ENCODE measurements at places on chromosomes 1 and 21.

GRCh38 chr1:27237112-27237511 is 2.7 kb downstream of the WDTC1 start:
- DNase-seq = no peak
- H3K27me3 ChIP-seq = no peaks in the 10 kb centered on the region
- peaks cover 27% of the 10 kb centered on the region for H3K4me1 ChIP-seq
- no peaks in the 10 kb centered on the region for H3K36me3 ChIP-seq
- no peak overlapping the region for H3K4me3 ChIP-seq

DNA sequence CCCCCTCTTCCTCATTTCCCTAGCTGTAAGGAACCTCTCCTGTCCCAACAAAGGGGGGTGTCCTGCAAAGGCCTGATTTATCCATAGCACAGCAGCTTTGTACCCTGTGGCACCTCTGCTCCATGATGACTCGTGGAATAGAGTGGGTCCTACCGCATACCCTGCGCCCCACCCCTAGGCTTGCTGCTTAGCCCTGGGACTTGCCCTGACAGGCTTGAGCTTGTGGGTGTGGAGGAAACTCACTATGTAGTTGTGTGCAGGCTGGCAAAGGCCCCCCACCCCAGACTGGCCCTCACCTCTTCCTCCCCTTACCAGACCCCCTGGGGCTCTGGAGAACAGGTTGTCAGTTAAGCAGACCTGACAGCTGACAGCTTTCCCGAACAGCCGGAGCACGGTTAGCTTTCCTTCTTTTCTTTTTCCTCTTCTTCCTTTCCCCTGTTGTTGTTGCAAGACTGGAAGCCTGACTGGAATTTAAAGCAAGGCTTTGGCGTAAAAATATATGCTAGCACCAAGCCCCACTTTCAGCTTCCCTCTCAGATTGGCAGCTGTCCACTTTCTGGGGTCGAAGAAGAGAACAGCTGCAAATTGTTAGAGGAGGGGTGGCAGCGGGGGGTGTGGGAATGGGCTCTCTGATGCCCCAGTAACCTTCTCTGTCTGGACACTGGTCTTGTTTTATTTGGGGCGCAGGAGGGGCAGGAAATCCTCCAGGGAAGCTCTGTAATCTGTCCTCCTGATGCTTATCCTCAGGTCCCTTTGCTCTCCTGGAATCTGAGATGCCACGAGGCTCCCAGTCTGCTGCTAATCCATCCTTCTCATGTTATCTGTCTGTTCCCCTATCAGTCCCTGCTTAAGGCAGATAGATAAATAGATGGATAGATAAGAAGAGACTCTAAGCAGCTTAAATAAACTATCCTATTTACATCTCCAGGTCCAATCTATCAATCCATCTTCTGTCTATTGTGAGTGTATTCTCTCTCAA is 134.6 kb downstream of the BRINP2 start:
- no peaks in the 10 kb centered on the region for H3K27me3 ChIP-seq
- DNase-seq = no peak
- no peaks in the 10 kb centered on the region for H3K4me1 ChIP-seq
- no peak overlapping the region for H3K27ac ChIP-seq
- H3K36me3 ChIP-seq = no peaks in the 10 kb centered on the region

DNA sequence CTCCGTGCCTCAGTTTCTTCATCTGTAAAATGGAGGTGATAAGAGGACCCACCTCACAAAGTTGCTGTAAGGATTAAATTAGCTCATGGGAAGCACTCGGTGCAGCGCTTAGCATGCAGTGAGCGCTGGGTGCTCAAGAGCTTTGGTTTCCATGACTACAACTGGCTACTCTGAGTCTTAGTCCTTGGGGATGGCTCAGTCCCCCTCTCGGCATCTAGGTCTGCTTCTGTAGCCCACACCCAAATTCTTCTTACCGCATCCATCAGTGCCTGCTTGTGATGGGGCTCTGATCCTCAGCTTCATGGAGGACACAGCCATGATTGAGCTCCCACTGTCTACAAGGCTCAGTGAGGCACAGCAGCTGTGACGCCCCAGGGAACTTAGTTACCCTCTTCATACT is 159.0 kb downstream of the ACTL8 start:
- DNase-seq = no peak
- H3K4me1 ChIP-seq = no peaks in the 10 kb centered on the region

GRCh38 chr1:212710566-212710965 is 10.9 kb upstream of the BATF3 start:
- H3K4me1 ChIP-seq = no peaks in the 10 kb centered on the region
- H3K36me3 ChIP-seq = no peaks in the 10 kb centered on the region
- no peak overlapping the region for H3K4me3 ChIP-seq

GRCh38 chr21:15526798-15527197 is 203.0 kb upstream of the USP25 start:
- no peaks in the 10 kb centered on the region for H3K36me3 ChIP-seq
- no peak for DNase-seq
- peaks cover 7% of the 10 kb centered on the region for H3K4me1 ChIP-seq
- peaks cover 4% of the 10 kb centered on the region for H3K27me3 ChIP-seq
- H3K4me3 ChIP-seq = no peak overlapping the region

DNA sequence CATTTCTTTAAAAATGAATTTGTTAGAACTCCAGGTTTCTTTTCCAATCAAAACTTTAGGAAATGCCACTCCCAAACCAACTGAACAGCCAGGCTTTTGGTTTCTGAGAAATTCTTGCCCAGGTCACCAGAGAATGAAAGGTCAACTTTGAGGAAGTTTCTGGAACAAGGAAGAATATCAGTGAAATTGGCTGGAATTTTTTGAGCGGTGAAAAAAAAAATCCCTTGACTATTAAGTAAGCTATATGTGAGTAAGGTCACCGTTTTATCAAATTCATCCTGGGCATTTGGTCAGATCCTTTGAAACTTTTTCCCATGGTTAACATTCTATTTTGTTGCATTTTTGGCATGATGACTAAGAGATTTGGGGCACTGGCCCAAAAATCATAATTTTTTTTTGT is 469.3 kb downstream of the LTN1 start:
- no peaks in the 10 kb centered on the region for H3K4me1 ChIP-seq
- H3K36me3 ChIP-seq = no peaks in the 10 kb centered on the region
- no peak overlapping the region for H3K4me3 ChIP-seq
